AG04450 (cell line): ENCODE measurements at places on chromosomes 11 and 22.
A peak's percentile ranks its signal among the peaks of the same experiment; 100 is the strongest.

DNA sequence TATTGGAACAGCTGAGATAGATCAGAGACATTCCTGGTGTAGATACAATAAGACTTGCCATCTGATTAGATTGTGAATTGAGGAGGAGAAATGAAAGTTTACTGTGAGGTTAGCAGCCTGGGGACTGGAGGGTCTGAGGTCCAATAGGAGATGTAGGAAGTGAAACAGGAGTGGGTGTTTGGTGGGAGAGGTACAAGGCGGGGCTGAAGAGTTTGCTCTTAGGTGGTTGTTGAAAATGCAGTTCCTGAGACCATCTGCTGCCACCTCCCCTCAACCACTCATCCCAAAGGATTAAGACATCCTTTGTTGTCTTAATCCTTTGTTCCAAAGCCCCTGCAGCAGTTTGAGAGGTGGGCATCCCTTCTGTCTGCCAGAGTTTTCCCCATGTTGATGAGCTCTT, 14.8 kb downstream of the PIWIL4 start:
- DNase-seq, result no peak

DNA sequence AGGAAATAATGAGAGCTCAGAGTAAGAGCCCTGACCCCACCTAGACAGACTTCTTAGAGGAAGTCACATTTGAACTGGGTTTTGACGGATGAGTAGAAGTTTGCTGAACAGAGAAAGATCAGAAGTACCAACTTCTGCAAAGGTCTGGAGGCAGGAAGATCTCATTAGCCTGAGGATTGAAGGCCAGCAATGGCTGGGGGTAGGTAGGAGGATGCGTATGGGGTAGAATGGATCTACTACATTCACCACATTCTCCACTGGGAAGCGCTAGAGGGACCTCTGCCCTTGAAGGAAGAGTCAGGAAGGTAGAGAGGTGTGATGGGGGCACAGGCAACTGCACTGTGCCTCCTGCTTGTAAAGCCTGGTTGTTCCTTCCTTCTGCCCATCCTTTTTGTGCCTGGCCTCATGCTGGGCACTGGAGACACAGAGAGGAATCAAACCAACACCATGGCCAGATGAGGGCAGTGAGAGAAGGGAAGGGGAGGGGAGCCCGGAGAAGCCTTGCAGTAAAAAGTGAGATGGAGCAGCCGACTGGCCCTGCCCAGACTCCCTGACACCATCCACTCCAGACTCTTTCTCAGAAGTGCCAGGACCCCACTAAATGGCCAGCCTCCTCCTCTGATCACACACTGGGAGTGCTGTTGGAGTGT, 4.9 kb downstream of the TPBGL start:
- no peak for DNase-seq

DNA sequence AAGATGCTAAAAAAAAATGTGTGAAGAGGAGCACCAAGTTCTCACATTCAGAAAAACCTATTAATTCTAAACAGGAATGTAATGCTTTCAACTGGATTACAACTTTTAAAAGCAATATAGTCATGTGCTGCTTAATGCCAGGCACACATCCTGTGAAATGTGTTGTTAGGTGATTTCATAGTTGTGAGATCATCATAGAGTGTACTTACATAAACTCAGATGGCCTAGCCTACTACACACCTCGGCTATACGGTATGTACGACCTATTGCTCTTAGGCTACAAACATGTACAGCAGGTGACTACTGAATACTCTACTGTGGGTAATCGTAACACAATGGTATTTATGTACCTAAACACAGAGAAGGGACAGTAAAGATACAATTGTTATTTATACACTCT, 142.3 kb downstream of the RBFOX2 start:
- DNase-seq, result no peak

DNA sequence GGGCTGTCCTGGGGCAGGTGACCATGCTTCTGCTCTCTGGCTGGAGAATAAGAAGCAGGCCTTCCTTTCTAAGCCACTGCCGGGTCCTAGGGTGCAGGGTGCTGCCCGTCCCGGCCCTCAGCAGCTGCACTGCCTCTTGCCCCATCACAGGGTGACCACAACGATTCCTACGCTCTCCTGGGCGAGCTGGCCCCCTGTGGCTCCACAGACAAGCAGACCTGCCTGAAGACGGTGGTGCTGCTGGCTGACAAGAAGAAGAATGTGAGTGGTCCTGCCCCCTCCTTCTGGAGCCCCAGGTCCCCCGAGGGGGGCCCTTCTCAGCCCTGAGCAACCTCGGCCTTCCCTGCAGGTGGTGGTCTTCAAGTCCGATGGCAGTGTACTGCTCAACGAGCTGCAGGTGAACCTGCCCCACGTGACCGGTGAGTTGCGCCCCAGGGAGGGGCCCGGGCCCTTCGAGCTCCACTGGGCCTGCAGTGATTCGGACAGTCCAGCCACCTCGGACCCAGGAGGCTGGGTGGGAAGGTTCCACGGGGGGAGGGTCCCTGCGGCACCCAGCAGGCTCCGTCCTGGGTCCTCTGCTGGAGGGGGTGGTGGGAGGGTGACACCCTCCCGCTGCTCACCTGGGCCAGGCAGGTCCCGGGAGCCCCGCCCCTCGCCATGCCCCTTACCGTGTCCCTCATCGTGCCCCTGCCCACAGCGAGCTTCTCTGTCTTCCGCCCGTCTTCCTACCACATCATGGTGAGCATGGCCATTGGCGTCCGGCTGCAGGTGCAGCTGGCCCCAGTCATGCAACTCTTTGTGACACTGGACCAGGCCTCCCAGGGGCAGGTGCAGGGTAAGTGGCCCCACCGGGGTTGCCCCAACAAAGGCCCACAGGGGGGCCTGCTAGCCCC, 8.3 kb downstream of the MUC2 start:
- no peak for DNase-seq

- no peak for DNase-seq
Measured at GRCh38 chr11:4190519-4190918, 95.9 kb downstream of the RRM1 start.

- no peak for DNase-seq
Measured at GRCh38 chr11:67997475-67997921, 6.4 kb downstream of the UNC93B1 start.

DNA sequence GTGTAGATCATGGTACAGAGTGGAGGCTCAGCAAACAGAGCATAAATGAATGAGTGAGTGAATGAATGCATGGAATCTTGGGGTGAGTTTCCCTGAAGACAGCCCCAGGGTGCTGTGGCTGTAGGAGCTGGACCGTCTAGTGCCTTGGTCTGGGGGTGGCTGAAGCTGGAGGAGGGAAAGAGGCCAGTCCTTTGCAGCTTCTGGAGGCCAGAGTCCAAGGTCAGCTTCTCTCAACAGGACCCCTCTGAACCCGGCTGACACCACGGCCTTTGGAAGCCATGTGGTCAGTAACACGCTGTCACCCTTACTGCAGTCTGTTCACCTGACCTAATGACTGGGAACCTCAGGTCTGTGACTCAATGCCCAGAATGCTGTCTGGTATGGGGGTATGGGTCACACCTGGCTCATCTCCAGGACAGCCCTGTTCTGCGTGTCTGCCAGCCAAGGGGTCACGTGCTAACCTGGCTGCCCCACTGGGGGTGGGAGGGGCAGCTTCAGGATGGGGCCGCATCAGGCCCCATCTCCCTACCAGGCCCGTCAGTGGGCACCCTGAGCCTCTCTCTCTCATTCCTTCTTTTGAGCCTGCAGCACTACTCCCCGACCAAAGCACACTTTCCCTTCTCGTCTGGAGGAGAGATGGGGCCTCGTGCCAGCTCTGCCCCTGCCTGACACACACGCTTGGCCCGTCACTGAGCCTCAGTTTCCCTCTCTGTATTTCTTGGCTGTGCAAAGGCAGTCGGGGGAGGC, 24.1 kb upstream of the CHKA start:
- no peak for DNase-seq

- no peak for DNase-seq
Measured at GRCh38 chr11:68859123-68859522, 17.4 kb upstream of the CPT1A start.

DNA sequence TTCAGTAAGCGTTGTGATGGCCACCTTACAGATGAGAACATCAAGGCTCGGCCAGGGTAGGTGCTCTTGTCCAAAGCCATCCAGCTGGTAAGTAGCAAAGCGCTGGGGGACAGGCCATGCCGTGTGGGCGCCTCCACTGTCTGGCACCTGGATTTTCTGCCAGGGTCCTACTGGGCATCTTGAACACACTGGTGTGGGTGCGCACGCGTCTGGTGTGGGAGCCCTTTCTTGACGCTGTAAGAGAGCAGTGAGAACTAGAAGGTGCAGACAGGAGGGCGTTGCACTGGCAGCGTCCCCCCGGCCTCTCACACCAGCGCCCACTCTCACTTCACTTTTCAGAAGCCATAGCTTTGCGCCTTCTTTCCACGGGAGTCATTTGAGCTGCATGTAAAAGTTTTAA, 296.6 kb downstream of the TBC1D22A start:
- no peak for DNase-seq

DNA sequence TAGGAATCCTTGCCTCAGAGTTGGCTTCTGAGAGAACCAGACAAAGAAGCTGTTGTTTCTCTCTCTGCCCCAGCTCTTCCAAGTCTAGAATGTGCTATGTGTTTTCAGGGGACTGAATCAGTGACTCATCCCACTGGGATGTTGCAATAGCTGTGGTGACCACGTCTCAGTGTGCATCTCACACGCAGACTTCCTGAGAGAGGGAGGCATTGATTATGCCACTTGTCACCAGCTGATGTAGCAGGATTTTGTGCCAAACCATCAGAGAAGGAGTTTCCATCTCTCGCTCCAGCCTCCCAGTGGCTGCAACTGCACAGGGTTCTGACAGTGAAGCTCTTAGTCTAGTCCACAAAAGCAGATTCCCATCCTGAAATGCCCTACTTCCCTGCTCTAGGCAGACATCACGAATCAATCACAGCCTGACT, 455.8 kb downstream of the MIAT start:
- no peak for DNase-seq

- DNase-seq, result peak; percentile 50
Measured at GRCh38 chr11:105034813-105035620, at the start of gene CASP1. Gene CASP1, minus strand, starts transcription at chr11:105035144. Its CDS starts 31 bp downstream, at chr11:105035113.

- no peak for DNase-seq
Measured at GRCh38 chr11:119320240-119320775, 3.4 kb upstream of the MCAM start.

GRCh38 chr11:118659953-118660680, 19.3 kb downstream of the TREH start:
- no peak for DNase-seq

- DNase-seq, result no peak
Measured at GRCh38 chr11:118078911-118079411, 2.1 kb downstream of the TMPRSS4 start.

DNA sequence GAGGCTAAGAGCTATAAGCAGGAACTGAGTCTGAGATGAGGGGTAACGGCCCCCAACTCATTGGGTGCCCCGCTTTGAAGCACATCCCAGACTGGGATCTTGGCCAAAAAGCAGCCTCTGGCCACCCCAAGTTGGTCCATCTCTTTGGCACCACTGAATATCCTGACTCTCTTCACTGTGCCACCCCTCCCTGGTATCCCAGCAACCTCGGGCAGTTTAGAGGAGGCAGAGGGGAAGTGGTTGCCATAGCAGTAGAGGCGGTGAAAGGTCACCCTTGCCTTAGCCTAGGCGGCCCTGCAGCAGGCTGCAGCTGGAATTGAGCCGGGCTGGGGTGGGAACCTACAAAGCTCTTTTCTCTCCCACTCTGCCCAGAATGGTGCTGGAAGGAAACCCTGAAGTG, 1.1 kb downstream of the PELI3 start:
- no peak for DNase-seq

GRCh38 chr11:4983841-4984240, 10.8 kb upstream of the OR51L1 start:
- no peak for DNase-seq

DNA sequence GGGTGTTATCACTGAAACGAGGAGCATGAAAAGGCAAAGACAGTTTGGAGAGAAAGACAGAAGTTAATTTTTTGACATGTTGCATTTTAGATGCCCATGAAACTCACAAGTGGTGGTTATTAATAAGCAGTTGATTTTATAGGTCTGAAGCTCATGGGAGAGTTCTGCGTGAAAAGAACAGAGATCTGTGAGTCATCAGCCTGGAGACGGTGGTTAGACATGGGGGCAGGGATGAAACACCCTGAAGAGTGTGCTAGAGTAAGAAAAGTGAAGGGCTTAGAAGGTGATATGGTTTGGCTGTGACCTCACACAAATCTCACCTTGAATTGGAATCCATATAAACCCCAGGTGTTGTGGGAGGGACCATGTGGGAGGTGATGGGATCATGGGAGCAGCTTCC, 289.1 kb upstream of the ISX start:
- no peak for DNase-seq

GRCh38 chr11:20022363-20023081, 137.8 kb downstream of the DBX1 start:
- DNase-seq, result no peak

- DNase-seq, result no peak
Measured at GRCh38 chr11:102318469-102318868, 1.2 kb downstream of the BIRC3 start.

GRCh38 chr11:1209371-1210057, 13.4 kb upstream of the MUC5B start:
- no peak for DNase-seq

- DNase-seq, result no peak
Measured at GRCh38 chr11:6263662-6264061, 4.0 kb downstream of the CCKBR start.

DNA sequence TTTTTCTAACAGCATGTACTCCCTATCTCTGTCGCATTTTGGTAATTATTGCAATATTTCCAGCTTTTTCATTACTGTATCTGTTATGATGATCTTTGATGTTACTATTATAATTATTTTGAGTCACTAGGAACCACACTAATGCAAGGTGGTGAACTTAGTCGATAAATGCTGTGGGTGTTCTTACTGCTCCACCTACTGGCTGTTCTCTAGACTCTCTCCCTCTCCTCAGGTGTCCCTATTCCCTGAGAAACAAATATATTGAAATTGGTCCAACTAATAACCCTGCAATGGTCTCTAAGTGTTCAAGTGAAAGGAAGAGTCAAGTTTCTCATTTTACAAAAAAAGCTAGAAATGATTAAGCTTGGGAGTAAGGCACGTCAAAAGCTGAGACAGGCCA, 10.5 kb downstream of the ARL14EP start:
- no peak for DNase-seq

DNA sequence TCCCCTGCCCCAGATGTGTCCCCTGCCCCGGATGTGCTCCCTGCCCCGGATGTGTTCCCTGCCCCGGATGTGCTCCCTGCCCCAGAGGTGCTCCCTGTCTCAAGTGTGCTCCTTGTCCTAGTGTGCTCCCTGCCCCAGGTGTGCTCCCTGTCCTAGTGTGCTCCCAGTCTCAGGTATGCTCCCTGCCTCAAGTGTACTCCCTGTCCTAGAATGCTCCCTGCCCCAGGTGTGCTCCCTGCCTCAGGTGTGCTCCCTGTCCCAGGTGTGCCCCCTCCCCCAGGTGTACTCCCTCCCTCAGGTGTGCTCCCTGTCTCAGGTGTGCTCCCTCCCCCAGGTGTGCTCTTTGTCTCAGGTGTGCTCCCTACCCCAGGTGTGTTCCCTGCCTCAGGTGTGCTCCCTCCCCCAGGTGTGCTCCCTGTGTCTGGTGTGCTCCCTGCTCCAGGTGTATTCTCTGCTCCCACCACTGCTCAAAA, 48.7 kb upstream of the RASD2 start:
- DNase-seq, result no peak

- DNase-seq, result no peak
Measured at GRCh38 chr11:46679241-46680163, 20.9 kb downstream of the ARHGAP1 start.
